Progenitor cell of endocrine pancreas (in vitro differentiated cells): ENCODE measurements at places on chromosomes 13 and 19. TPM values are rescaled to one million over a fixed set of nuclear protein-coding genes. Genes with fewer than 3 reads are reported as not detected.

CLDN10 gene
- 2.8 and 3.0 TPM in 2 replicates for total RNA-seq

RNF113B gene
- not detected in 2 replicates for total RNA-seq

ZNF723 gene
- total RNA-seq = not detected in 2 replicates

PLIN5 gene
- 5.7 and 8.1 TPM in 2 replicates for total RNA-seq

CYSLTR2 gene
- total RNA-seq = 0.17 and 0.47 TPM in 2 replicates

DNA sequence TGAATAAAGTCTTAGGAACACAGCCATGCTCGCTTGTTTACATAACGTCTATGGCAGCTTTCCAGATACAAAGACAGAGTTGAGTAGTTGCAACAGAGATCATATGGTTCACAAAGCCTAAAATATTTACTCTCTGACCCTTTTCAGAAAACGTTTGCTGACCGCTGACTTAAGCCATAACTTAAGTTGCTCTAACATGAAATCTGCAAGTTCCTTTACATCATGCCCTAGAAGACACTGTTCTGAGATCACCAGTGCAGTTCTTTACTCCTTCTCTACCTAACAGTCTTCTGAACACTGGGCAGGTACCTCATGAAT lies 166.4 kb downstream of the DCLK1 start:
- no peak for DNase-seq

DNA sequence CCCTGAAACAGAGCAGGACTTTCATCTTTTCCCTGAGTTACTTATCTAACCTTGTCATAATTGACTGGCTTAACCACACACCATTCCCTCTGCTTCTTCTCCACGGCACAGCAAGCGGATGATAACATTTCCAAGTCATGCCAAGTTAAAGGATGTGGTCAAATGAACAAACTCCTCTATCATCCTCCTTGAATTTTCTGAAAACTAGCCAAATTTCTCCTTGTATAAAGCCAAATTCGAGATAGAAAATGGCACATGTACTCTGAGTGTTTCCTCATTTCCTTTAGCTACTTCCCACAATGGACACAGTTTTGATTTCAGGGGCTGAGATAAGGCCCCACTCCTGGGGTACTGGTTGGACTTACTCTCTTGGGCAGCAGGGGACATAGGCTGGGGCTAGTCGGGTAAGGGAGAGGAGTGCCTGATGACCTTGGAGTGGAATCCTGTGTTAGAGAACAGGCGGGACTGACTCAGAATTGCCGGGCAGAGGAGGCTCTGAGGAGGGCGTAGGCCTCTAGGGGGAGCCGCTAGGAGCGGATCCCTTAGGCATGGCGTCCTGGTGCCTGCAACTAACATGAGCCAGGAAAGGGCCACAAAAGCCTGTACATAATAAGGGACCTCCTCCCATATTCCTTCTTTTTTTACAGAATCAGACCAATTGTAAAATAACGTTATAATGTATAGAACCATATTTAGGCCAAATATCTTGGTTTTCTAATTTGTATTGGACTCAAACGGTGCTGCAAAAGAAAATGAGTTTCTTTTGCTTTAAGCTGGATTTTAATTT lies 20.3 kb upstream of the TMTC4 start:
- peak; percentile 29 for DNase-seq

DNA sequence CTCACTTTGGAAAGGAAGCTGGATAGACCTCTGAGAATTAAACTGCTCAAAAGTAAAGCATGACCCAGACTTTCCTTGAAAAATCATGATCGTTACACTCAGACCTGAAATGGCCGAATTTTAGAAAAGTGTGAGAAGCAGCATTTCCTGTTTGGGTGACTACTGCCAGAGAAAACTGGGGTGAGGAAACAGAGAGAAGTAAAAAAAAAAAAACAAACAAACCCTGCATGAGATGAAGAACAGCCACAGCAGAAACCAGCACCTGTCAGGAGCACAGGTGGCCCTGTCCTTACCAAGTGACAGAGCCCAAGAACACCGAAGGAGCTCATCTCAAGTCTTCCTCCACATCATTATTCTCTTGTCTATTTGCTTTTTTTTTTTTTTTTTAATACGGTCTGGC lies 12.0 kb upstream of the ADPRHL1 start:
- no peak for DNase-seq

- no peak for DNase-seq
Measured at GRCh38 chr13:43573802-43574514, 212.8 kb downstream of the ENOX1 start.

DNA sequence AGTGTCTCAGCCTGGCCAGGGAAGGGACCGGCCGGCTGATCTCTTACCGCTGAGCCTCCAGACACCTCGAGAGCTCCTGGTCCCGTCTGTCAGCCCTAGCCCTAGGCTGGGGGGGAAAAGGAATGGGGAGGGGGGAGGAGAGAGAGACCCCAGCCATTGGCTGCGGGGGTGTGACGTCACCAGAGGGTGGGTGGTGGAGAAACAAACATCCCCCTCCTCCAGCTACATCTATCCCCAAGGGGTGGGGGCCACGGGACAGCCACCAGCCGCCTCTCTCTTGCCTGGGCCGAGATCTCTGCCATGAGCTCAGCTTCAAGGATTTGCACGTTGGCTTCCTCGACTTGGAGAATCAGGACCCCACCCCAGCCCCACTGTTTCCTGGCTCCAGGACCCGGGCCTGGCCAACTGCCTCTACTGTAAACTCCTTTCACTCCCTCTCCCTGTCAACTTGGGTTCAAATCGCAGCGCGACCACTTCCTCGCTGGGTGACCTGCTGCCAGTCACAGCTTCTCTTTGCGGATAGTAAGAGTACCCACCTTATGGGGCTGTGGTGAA lies at the start of gene PRX:
TSS of gene PRX (minus strand) at position 88 of the 555 bp plus-strand sequence. CDS start 5,446 bp downstream, outside the sequence.
- no peak for DNase-seq

- no peak for DNase-seq
Measured at GRCh38 chr19:38788478-38789243, at the start of gene LGALS7B. Gene LGALS7B, plus strand, starts transcription at chr19:38789200. Its CDS starts 27 bp downstream, at chr19:38789227.

DNA sequence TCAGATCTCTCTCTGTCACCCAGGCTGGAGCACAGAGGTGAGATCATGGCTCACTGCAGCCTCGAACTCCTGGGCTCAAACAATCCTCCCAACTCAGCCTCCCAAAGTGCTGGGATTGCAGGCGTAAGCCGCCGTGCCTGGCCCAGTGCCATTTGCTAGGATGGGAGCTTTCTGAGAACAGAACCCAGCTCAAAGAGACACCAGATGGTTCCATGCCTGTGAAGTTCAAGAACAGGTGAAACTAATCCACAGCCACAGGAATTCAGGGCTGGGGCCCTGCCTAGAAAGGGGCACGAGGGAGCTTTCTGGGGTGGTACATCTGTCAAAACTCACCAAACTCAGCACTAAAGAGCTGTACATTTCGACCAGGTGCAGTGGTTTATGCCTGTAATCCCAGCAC lies 4.2 kb downstream of the SLC7A9 start:
- DNase-seq = no peak

DNA sequence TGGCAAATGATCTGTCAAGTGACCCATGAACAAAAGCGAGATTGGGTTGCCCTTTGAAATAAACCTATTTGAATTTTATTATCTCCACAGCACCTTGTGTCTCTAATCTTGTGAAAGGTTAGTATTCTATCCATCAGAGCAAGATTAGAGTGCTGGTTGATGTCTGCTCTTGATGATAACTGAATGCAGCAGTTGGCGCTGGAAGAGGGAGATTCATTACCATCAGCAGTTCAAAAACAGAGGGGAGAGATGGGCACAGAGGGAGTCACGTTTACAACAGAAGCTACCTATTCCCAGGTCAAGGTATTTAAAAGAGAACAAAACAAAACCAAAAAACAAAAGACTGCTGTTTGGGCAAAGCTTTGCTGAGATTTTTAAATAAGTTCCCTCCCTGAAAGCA lies 588.1 kb downstream of the GPC6 start:
- no peak for DNase-seq

- DNase-seq = no peak
Measured at GRCh38 chr13:97426695-97427094, 7.3 kb upstream of the RAP2A start.

- no peak for DNase-seq
Measured at GRCh38 chr13:26340807-26341206, 86.9 kb downstream of the CDK8 start.

DNA sequence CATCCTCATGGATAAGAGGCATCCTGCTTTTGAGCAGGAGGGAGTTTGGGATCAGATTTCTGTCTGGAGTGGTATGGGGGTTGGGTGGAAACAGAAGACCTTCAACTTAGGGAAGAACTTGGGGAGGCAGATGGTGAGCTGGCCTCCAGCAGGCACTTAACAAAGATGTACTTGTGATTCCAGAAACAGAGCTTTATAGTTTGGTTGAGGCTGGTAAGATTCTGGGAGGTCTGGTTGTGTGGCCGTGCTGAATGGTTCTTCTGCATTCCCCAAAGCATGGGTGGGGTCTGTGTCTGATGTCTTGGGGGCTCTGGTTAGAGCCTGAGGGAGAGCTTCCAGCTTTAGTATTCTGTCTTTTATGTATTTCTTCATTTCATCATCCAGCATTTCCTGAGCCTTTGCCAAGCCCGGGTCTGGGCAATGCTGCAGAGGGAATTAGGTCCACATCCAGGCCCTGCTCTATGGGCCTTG lies 4.8 kb downstream of the MEGF8 start:
- DNase-seq = no peak
